ENCODE measurements at places on chromosomes 16 and 17. TPM values are rescaled to one million over a fixed set of nuclear protein-coding genes. Genes with fewer than 3 reads are reported as not detected.

The RAMP2 gene
- 19.5 TPM for total RNA-seq

DNA sequence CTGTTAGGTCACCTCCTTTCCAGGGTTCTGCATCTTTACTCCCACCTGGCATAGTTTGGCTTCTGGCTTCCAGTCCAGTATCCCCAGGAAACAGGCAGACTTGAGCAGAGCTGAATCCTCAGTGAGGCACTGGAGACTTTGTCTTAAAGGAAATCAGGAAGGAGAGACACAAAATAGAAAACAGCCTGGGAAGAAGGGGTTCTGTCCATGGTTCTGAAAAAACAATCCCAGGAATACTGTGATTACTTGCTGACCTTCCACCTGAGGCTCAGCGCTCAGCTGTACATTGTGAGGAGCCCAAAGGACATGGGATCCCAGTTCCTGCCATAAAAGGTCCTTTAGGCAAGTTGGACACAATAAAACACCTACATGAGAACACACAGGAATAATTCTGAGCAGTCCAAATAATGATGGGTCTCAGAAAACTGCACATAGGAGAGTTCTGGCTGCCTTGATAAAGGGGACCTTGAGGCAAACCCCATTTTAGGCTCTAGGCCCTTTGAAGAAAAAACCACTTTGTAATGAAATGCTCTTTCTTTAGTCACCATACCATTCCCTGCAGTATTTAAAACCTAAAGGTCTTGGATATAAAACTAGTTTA, 81.4 kb upstream of the CRHR1 start:
- peaks cover 67% of the 10 kb centered on the region for H3K27me3 ChIP-seq
- no peak for DNase-seq
- H3K36me3 ChIP-seq = no peaks in the 10 kb centered on the region
- H3K4me1 ChIP-seq = no peaks in the 10 kb centered on the region
- H3K27ac ChIP-seq = no peak overlapping the region
- no peak overlapping the region for H3K4me3 ChIP-seq

The WNT9B gene
- total RNA-seq = 1.6 TPM

DNA sequence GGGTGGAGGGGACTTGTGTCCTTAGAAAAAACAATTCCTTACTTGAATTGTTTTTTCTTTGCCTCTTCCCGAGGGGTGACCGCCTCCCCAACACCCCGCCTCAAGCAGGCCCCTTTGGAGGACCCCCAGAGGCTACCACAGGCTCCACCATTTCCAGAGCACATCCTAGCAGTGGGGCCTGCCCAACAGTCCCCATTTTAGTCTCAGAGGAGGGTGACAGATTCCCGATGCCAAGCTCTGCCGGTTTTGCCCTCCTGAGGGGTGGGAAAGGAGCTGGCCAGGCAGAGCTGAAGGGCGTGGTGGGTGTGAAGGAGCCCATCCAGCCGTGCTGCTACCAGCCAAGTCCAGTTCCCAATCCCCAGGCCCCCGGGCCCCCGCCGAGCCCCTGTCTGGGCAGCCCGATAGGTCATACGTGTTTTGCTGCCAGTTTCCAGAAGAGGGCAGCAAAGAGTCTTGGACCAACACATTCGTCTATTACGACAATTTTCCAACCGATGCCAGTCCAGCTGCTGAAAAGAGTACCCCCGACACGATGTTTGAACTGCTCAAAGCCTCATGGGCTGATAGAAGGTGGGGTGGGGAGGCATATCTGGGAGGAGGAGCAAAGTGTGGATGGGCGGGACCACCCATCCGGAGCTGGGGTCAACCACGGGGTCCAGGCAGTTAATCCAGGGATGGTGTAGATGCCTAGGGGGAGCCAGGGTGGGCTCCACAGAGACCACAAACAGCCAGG, 18.8 kb upstream of the GAA start:
- peaks cover 9% of the 10 kb centered on the region for H3K36me3 ChIP-seq
- H3K27me3 ChIP-seq = no peaks in the 10 kb centered on the region
- H3K27ac ChIP-seq = no peak overlapping the region
- peaks cover 15% of the 10 kb centered on the region for H3K4me1 ChIP-seq

GRCh38 chr17:5019475-5019956, 15.7 kb downstream of the SLC52A1 start:
- H3K4me1 ChIP-seq = no peaks in the 10 kb centered on the region
- H3K27ac ChIP-seq = no peak overlapping the region
- peaks cover 43% of the 10 kb centered on the region for H3K36me3 ChIP-seq
- no peak overlapping the region for H3K4me3 ChIP-seq

The SNAI3 gene
- total RNA-seq = 0.69 TPM

The EFNB3 gene
- 28.2 TPM for total RNA-seq

DNA sequence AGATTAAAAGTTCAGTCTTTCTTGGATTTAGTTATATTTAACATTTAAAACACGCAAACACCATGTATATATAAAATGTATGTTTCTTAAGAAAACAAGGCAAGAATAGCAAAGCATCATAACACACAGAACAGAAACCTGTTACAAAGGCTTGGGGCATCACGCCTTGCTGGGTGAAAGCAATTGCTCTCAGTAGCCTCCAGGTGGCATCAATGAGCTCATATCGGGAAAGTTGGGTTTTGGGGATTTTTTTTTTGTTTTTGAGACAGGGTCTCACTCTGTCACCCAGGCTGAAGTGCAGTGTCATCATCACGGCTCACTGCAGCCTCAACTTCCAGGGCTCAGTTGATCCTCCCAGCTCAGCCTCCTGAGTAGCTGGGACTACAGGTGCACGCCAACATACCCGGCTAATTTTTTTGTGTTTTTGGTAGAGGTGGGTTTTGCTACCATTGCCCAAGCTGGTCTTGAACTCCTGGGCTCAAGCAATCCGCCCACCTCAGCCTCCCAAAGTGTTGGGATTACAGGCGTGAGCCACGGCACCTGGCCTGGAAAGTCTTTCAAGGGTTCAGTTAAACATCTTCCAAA, 56.9 kb downstream of the CYB5D2 start:
- no peak for DNase-seq
- no peak overlapping the region for H3K27ac ChIP-seq
- no peak overlapping the region for H3K4me3 ChIP-seq
- H3K4me1 ChIP-seq = no peaks in the 10 kb centered on the region
- H3K27me3 ChIP-seq = no peaks in the 10 kb centered on the region

DNA sequence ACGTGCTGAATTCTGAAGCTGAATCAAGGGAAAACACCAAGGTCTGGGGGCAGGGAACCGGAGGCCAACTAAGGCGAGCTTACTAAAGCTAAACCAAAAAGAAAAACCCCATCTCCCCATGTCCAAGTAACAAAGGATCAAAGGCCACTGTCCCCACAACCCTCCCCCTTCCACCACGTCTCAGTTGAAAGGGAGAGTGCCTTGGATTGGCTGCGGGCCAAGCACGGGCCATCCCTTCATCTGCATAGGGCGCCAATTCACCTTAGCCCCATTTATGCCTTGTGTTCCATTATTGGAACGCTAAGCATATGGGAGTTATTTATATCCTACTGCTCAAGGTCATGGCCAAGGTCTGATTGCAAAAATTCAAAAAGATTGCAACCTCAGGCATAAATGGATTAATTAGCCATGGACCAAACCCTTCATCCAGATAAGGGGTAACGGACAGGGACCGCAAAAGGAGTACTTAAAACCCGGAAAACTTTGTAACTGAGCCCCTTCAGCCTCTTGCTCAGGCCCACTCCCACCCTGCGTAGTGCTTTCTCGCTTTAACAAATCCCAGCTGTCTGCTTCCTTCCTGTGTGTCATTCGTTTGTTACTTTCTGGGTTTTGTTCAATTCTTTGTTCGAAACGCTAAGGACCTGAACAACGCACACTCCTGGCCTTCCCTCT, 740 bp upstream of the ATP6V0D1 start:
- peaks cover 20% of the 10 kb centered on the region for H3K4me1 ChIP-seq
- peak overlapping the region; percentile 98 for H3K4me3 ChIP-seq
- H3K36me3 ChIP-seq = peaks cover 2% of the 10 kb centered on the region
- H3K27me3 ChIP-seq = no peaks in the 10 kb centered on the region
- no peak for DNase-seq

DNA sequence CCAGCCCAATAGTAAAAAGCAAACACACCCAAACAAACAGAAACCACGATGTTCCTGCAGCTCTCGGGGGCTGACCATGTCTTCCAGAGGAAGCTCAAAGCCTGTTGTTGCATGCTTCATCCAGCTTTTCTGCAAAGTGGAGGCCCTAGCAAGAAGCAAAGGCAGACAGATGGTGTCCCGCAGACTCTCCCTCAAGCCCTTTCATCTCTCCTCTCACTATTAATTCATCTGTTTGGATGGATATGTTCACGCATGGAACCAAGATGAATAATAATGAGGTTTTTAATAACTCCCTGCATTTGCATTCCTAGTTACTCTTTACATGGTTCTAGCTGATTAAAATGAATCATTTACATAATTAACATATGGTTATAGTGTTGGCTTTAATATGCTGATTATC, 36.6 kb downstream of the RBFOX1 start:
- peaks cover 7% of the 10 kb centered on the region for H3K4me1 ChIP-seq
- no peak overlapping the region for H3K27ac ChIP-seq
- H3K4me3 ChIP-seq = no peak overlapping the region
- no peaks in the 10 kb centered on the region for H3K27me3 ChIP-seq

- DNase-seq = no peak
- no peaks in the 10 kb centered on the region for H3K36me3 ChIP-seq
- H3K27ac ChIP-seq = no peak overlapping the region
- H3K27me3 ChIP-seq = peaks cover 1% of the 10 kb centered on the region
Observed at GRCh38 chr16:3215601-3216262, 19.2 kb downstream of the ZNF200 start.

GRCh38 chr17:13544765-13545164, 57.0 kb downstream of the HS3ST3A1 start:
- peaks cover 60% of the 10 kb centered on the region for H3K4me1 ChIP-seq
- peaks cover 21% of the 10 kb centered on the region for H3K36me3 ChIP-seq
- H3K4me3 ChIP-seq = no peak overlapping the region
- H3K27ac ChIP-seq = peak overlapping the region; percentile 95
- H3K27me3 ChIP-seq = no peaks in the 10 kb centered on the region

The CCDC144A gene
- total RNA-seq = 0.55 TPM

DNA sequence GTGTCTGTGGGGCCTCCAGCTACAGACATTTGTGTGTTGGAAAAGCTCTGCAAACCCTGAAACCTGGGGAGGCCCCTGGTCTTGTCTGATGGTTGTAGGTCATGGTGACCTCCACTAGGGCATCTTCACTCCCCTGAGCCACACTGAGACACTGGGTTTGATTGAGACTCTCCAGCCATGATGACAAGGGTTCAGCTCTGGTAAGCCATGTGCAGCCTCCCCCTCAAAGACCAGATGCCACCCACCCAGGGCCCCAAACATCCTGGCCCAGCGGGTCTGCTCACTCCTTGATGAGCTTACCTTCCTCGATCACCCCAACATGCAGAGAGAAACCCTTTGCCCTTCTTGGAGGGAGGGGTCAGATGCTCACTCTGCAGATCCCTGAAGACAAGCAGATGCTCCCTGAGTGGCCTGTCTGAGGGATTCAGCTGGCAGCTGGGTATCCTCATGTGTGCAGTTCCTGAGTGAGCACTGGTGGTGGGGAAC, 101.6 kb downstream of the METRNL start:
- H3K27ac ChIP-seq = no peak overlapping the region
- no peak for DNase-seq
- H3K4me1 ChIP-seq = peaks cover 37% of the 10 kb centered on the region
- no peaks in the 10 kb centered on the region for H3K27me3 ChIP-seq
- no peak overlapping the region for H3K4me3 ChIP-seq

DNA sequence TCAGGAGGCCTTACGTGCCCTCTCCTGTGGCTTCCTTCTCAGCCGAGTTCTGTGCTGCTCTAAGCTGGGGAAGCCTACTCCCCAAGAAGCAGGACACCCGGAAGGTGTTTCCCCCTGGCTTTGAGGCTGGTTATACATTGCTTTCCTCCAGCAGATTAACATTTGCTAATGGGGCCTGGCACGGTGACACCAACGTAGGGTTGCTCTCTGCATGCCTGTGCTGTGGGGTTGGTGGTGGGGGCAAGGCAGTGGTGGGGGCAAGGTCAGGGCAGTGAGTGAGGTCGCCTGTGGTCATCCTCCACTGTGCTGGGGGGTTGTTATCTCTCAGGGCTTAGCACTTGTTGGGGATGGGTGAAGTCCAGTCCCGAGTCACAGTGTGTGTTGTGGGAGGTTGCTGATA, 4.2 kb downstream of the USP6 start:
- H3K4me3 ChIP-seq = no peak overlapping the region
- no peaks in the 10 kb centered on the region for H3K36me3 ChIP-seq
- DNase-seq = no peak
- H3K4me1 ChIP-seq = peaks cover 6% of the 10 kb centered on the region
- no peak overlapping the region for H3K27ac ChIP-seq
- H3K27me3 ChIP-seq = peaks cover 31% of the 10 kb centered on the region

The VMO1 gene
- 2.3 TPM for total RNA-seq

- H3K27ac ChIP-seq = no peak overlapping the region
- peaks cover 9% of the 10 kb centered on the region for H3K4me1 ChIP-seq
- H3K36me3 ChIP-seq = peaks cover 41% of the 10 kb centered on the region
- no peak for DNase-seq
Observed at GRCh38 chr17:42667088-42667951, 8.2 kb downstream of the TUBG2 start.

DNA sequence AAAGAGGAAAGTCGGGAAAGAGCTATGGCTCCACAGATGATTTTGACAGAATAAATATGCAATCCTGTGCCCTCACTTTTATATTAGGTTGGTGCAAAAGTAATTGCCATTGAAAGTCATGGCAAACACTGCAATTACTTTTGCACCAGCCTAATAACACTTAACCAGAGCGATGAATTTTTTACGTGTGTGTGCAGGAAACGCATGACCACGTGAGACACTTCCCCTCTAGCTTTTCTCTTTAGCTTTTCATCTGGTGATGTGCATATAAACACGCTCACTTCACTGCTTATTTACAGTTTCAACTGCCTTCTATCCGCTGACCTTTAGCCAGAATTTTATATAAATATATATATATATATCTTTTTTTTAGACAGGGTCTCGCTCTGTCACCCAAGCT, 216.3 kb upstream of the PSMD7 start:
- no peak overlapping the region for H3K27ac ChIP-seq
- H3K4me3 ChIP-seq = no peak overlapping the region
- no peaks in the 10 kb centered on the region for H3K36me3 ChIP-seq
- DNase-seq = no peak
- H3K27me3 ChIP-seq = peaks cover 7% of the 10 kb centered on the region

DNA sequence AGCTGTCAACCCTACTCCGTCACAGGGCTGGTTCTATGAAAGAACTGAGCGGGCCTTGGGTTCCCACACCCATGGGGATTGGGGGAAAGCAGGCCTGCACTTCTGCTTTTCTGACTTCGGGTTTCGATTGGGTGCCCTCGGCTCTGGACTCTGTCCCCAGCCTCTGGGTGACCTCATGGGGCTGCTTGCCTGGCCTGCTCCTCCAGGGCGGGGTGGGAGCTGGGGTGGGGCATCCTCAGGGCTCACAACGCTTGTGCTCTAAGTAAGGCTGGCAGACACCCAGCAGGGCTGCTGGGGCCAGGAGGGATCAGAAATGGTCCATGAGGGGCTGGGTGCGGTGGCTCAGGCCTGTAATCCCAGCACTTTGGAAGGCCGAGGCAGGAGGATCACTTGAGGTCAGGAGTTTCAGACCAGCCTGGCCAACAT, 19.2 kb downstream of the ARHGAP27 start:
- peaks cover 1% of the 10 kb centered on the region for H3K36me3 ChIP-seq
- H3K4me1 ChIP-seq = peaks cover 9% of the 10 kb centered on the region
- no peak overlapping the region for H3K27ac ChIP-seq
- H3K4me3 ChIP-seq = no peak overlapping the region
- H3K27me3 ChIP-seq = no peaks in the 10 kb centered on the region

The GSDMA gene
- total RNA-seq = not detected

GRCh38 chr17:35167666-35168065, 20.0 kb downstream of the UNC45B start:
- H3K4me3 ChIP-seq = no peak overlapping the region
- no peak for DNase-seq
- no peak overlapping the region for H3K27ac ChIP-seq
- peaks cover 8% of the 10 kb centered on the region for H3K27me3 ChIP-seq
- H3K4me1 ChIP-seq = peaks cover 3% of the 10 kb centered on the region
